NCI-H2081 treated with DMSO at 0.1 percent for 48 hours (cell line): ENCODE measurements at places on chromosomes 16 and 17.

DNA sequence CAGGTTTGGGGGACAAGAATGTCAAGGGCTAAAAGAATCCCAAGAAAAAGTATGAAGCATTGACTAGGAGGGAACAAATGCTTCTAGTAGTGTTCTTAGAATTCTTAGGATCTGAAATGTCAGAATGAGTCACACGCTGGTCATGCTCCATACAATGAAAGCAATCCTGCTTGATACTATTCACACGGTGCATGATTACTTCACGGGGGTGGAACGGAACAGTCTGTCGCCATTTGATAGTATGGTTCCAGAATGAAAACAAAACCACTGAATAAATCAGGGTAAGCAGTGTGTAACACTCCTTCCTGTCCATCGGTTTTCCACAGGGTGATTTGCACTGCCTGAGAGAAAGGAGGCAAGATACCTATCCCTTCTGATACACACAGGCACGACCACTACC is 22.9 kb upstream of the YWHAE start:
- DNase-seq, result no peak

GRCh38 chr17:58233543-58233942 is 4.8 kb upstream of the LPO start:
- no peak for DNase-seq

DNA sequence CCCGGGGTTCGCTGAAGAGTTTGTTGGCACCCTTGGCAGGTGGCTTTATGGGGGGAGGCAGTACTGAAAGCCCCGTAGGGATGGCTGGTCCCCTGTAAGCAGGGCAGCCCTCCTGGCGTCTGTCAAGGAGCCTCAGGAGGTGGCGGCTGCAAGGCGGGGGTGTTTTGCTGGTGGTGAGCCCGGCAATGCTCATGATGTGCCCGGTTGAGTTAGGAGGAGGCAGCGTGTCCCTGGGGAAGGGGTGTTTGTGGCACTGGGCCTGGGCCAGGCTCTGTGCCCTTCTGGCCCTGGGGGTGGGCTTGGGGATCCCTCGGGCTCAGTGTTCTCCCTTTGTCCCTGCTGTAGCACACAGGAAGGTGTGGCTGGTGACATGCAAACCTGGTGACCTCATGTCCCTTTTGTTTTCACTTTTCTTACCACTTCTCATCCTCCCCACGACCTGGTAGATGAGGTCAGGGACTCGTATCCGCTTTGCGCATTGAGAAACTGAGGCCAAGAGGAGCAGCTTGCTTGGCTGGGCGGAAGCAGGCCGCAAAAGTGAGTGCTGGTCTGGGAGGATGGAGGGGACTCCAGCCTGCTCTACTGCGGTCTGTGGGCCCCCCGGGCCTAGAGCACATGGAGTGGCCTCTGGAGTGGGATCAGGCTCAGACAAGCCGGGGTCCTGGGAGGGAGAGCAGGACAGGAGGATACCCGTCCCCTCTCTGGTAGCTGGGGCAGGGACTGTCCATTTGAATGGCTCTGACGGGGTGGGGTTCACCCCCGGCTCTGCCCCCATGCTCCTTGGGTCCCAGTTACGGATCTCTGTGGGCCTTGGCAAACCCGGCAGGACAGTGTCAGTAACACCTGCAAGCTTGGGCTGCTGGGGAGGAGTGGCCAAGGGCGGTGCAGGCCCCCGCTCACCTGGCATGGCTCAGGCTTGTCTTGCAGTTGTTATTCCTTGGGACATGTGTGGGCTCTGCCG is 2.2 kb downstream of the SNN start:
- DNase-seq, result no peak

- no peak for DNase-seq
These were observed 480.2 kb downstream of the HS3ST3B1 start for GRCh38 chr17:14781123-14781522.

DNA sequence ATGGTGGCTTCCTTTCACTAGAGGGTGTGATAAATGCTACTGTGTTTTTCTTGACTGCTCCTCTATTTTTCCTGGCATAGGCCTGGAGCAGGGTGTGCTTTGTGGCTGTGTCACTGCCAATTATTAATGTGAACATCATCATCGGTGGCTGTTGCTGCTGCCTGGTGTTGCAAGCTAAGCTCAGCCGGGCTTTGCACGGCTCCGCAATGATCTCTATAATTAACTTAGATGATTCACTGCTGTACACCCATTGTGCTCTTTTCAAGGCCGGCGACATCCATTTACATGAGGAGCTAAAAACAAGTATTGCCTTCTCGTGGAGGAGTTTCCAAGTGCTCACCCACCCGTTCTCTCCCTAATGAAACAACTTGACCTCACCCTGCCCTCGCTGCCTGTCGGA is 160.1 kb upstream of the IRX3 start:
- DNase-seq, result no peak

GRCh38 chr16:29974291-29975133 is 844 bp downstream of the TAOK2 start:
- DNase-seq, result no peak

GRCh38 chr16:11107780-11108465 is 148.1 kb downstream of the SOCS1 start:
- DNase-seq, result no peak

- DNase-seq, result no peak
These were observed 8.7 kb downstream of the CLEC19A start for GRCh38 chr16:19294156-19294649.

DNA sequence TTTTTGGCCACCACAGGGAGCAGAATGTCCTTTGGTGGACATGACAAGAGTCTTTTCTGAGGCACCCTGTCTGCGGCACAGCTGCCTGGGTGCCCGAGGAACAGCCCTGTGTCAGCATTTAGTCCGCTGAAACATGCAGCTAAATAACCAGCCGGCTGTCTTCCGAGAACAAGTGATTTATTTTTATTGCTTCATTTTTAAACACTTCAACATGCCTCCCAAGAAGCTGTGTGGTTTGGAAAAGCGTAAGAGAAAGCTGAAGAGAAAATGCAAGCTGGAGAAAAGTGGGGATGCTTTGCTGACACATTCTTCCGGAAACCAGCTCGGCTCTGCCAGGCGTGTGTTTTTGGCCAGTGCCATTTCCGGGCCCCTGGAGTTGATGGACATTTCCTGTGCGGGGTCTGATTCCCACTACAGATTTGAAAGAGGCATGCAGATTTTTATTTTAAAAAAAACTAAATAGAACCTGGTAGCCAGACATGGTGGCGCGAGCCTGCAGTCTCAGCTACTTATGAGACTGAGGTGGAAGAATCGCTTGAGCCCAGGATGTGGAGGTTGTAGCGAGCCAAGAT is 94.7 kb downstream of the SEC14L1 start:
- no peak for DNase-seq

- DNase-seq, result no peak
These were observed 141.5 kb downstream of the TRIM37 start for GRCh38 chr17:58965221-58965620.

- DNase-seq, result no peak
These were observed at the start of gene ACSM3 for GRCh38 chr16:20763461-20764232. ACSM3 (plus strand) TSS chr16:20764014; CDS start chr16:20770035, 6,021 bp downstream.

GRCh38 chr16:674968-675883 is at the start of gene RHBDL1:
RHBDL1 (plus strand) TSS chr16:675671; CDS start chr16:675791, 120 bp downstream.
- DNase-seq, result no peak

GRCh38 chr16:68458551-68458950 is 10.2 kb upstream of the SMPD3 start:
- DNase-seq, result no peak

DNA sequence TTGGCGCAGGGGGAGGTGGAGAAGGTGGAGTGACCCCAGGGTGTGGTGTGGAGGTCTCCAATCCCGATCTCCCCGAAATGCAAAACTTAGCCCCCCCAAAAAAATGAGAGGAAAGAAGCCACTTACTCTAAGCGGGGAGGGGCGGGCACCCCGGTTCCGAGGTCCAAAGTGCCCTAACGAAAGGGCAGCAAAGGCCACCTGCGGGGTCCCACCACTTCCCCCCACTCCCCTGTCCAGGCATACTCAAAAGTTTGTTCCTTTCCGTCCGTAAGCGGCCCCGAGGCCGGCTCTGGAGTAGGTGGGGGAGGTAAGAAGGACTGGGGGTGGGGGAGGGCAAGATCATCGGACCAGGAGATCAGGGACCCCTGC is 1.1 kb downstream of the TOX3 start:
- DNase-seq, result no peak

DNA sequence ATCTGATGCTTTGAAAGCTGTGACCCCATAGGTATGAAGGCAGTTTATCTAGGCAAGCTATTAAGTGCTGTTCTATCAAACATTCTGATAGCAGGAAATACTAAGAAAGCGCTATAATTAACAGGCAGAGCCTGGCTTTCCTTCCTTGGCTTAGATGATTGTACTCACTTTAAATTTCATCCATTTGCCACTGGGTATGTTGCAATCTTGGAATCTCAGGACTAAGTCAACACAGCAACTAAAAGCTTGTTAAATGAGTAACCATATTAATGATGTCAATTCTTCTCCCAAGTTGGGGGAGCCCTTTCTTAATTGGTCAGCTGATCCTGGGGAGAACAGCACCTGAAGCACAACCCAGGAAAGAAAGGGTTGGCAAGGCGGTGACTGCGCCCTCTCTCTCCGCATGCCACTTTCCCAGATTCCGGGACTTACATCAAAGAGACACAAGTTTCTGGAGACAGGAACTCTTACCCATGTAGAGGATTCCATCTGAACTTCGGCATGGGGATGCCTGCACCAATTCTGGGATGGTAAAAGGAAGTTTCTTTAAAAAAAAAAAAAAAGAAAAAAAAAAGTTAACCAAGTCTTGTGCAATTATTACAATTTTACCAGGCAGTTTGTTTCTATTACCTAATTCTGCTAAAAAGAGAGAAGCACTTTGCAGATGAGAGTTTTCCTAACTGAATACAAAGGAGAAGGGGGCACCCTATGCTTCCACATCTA is 54.4 kb upstream of the ICAM2 start:
- no peak for DNase-seq

- no peak for DNase-seq
These were observed 2.9 kb downstream of the ORAI3 start for GRCh38 chr16:30951750-30952149.

GRCh38 chr17:8016632-8017424 is 14.4 kb downstream of the GUCY2D start:
- no peak for DNase-seq

- no peak for DNase-seq
These were observed 26.3 kb downstream of the ADORA2B start for GRCh38 chr17:15971098-15971678.

GRCh38 chr17:10758062-10758461 is 28.2 kb upstream of the TMEM220 start:
- DNase-seq, result no peak

DNA sequence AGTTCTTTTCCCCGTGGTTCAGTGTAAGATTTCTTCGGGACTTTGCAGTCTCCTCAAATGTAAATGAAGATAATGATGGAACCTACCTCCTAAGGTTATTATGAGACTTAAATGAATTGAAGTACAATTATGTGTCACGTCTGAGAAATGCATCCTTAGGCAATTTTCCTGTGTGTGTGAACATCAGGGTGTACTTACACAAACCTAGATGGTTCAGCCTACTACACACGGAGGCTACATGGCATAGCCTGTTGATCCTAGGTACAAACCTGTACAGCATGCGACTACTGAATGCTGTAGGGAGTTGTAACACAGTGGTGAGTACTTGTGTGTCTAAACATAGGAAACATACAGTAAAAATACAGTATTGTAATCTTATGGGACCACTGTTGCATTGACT is 1.1 kb upstream of the FAM20A start:
- no peak for DNase-seq

DNA sequence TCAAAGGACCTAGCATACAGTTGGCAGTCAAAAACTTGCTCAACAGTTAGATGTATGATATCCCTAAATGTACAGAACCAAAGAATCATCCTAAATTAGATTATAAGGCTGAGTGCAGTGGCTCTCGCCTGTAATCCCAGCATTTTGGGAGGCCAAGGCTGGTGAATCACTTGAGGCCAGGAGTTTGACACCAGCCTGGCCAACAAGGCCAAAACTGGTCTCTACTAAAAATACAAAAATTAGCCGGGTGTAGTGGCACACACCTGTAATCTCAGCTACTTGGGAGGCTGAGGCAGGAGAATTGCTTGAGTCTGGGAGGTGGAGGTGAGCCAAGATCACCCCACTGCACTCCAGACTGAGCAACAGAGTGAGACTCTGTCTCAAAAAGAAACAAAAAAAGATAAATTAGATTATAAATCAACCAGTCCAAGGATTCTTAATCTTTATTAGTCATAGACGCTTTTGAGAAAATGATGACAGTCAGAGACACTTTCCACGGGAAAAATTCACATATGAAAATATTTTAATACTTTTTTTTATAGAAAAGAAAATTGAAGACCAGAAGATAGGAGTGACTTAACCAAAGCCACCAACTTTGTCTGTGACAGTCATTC is 77.6 kb downstream of the MMD start:
- DNase-seq, result no peak

DNA sequence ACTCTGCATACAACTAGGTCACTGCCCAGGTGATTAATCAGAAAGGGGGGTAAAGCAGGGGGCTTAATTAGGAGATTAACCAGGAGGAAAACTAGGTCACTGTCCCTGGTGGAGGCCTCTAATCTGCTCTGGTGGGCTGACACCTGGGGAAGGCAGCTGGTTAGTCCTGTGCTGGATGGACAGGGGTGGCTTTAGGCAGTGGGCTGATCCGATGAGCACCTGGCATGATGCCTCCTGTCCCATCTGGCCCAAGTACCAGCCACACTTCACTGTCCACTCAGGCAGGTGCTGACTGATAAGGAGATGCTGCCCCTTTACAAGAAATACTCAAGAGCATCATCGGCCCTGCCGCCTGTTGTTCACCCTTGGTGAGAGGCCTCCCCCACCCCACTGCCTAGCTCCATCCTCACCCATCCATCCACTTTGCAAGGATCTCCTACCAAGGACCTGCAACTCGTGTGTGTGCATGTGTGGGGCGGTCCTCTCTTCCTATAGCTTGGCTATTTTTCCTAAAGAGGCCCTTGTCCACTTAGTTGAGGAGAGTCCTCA is 13.8 kb upstream of the RCVRN start:
- DNase-seq, result no peak
